H1 (cell line): ENCODE measurements at places on chromosomes 1 and 21. TPM values are rescaled to one million over a fixed set of nuclear protein-coding genes. Genes with fewer than 3 reads are reported as not detected.

Gene DCST1
- 0.03 TPM in 1 of 2 replicates, not detected in the other for polyA plus RNA-seq

Gene GSTM1
- 38.8 and 42.5 TPM in 2 replicates for polyA plus RNA-seq

DNA sequence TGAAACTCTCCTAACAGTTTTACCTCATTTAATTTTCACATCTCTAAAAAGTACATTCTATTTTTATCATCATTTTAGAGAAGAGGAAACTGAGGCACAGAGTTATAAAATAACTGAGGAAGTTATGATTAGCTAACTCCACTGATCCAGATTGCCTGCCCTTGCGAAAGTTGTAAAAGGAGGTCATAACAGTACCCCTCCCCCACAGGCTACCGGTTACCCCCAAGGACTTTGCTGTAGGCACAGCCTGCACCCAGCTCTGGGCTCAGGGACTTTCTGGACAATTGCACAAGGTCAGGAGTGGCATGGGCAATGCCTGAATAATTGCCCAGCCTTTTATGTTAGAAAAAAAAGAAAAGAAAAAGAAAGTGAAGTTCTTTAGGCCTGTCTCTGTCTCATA, 22.7 kb downstream of the PIGM start:
- no peak for DNase-seq

DNA sequence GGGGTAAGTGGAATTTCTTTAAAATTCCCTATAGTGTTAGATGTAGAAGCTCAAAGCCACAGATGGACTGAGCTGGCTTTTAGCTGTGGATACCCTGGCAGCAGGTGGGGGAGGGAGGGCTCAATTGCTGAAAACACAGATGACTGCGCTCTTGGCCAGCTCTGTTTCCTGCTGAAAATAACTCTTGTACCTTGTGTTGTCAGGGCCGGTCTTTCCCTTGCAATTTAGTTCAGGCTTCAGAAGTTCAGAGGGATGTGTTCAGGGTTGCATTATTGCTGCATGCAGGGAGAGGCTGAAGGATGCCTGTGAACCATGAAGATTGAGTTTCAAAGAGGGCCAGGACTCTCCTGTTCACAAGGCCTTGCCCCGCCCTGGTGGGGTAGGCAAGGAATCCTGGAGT, 58.1 kb upstream of the GCLM start:
- no peak for DNase-seq

DNA sequence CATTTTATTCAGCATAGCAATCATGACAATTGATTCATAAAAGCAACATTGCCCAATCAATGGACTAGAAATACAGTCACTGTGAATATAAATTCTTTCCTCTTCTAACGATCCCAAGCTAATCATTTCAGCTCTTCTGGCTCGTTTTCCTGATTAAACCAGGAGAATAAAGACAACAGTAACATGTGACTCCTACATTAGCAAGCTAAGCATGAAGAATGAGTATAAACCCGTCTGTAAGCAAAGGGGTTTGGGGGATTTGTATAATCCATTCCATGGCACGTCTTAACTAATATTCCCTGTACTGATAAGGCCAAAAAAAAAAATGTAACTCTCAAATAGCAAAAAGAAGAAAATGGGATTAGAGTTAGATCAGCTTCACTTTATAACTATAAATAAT, 21.6 kb downstream of the IRF2BP2 start:
- no peak for DNase-seq

- DNase-seq: no peak
Measured at GRCh38 chr1:29166291-29166878, 15.3 kb downstream of the SRSF4 start.

DNA sequence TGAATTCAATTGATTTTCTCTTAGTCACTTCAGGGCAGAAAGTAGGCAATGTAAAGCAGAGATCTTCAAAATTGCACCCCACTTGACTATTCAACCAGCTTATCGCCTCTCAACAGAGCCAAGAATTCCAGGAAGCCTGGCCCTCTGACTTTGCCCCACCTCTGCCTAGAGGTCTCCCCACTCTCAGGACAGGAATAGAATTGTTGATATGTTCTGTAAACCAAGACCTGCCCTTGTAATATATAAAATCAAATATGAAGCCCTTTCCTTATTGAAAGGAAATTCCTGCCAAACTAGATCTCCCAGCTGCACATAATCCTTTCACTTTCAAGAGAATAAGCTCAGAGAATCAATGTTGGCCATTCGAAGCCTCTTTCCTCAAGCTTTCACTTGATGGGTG, 116.1 kb upstream of the DPT start:
- no peak for DNase-seq

- DNase-seq: no peak
Measured at GRCh38 chr1:182995894-182996293, 27.3 kb upstream of the LAMC1 start.

DNA sequence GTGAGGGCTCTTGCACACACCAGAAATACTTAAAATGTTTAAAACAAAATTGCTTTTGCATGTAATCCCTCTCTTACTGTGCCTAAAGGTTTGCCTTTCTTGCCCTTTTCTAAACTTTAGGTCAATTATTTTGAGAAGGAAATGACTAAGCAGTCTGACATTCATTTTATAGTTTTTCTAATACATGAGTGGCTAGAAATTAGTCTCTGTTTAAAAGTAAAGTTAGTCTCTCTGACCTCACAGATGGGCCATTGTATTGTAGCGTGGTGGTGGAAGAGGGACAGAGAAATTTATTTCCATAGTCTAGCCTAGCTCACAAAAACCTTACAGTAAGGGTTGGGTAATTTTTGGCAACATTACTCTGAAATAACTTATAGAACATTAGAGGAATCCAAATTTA, 3.6 kb upstream of the COL11A1 start:
- DNase-seq: no peak

Gene S100A7
- polyA plus RNA-seq: not detected in 2 replicates

GRCh38 chr1:56202796-56203492, 376.4 kb downstream of the PLPP3 start:
- DNase-seq: no peak

DNA sequence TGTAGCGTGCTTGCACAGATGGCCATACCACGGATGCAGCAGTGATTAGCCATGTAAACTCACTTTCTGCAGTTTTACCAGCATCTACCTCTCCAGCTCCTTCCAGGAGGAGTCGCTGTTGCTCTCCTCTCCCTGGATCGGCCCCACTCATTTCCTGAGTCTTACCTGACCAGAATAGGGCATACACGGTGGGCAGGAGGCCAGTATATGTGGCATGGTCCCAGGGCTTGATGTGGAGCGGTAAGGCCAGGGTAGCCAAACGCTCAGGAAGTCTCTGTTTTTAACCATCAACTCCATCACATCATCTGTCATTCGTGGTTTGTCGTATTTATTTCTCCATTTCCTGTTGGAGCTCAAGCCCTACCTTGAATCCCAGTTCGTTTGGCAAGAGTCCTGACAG, 163.4 kb upstream of the USP24 start:
- peak; percentile 84 for DNase-seq

Gene LCE3A
- polyA plus RNA-seq: not detected in 2 replicates

- no peak for DNase-seq
Measured at GRCh38 chr1:172663732-172664131, 4.8 kb downstream of the FASLG start.

GRCh38 chr1:209657140-209657879, 5.1 kb upstream of the LAMB3 start:
- no peak for DNase-seq

Gene OR10J1
- polyA plus RNA-seq: not detected in 2 replicates

Gene CCDC17
- polyA plus RNA-seq: 0.95 and 1.2 TPM in 2 replicates

DNA sequence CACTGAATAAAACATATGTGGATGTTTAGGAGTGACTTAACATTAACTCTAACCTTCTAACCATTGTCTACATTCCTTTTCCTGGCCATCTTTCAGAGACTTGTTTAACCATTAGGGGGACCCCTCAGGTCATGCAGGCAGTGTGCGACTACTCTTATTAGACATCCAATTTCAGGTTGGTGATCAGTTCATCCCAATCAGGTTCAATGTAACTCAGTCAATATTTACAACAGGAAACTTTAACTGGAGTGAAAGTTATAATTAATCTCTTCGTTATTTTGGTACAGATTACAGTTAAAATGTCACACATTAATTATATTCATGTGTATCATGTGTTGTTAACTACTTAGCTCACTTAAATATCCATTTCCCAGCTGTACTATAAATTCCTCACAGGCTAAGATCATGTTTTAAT, 68.8 kb upstream of the RGS1 start:
- DNase-seq: no peak

GRCh38 chr1:1187938-1188337, 14.3 kb downstream of the TTLL10 start:
- DNase-seq: no peak

Gene OR6N1
- polyA plus RNA-seq: not detected in 2 replicates

Gene OR13G1
- polyA plus RNA-seq: not detected in 2 replicates

GRCh38 chr1:99228153-99228552, 36.1 kb upstream of the PLPPR4 start:
- DNase-seq: no peak

DNA sequence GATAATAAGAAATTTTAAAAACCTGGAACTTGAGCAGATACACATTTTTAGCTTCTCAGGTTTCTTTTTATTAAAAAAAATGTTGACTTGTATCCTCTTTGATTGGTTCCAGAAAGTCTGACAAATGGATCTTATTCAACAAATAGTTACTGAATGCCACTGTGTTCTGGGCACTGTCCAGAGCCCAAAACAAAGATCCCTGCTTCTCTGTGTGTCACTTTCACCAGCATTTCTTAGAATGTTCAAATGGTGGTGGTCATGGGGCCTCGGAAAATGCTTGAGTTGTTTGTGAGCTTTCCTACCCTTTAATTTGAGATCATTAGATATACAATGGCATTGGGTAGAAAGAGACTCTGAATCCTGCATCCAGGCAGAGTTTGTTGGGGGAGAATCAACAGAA, 19.9 kb downstream of the ACTN2 start:
- no peak for DNase-seq

GRCh38 chr21:23215261-23215660, 2217.1 kb downstream of the NCAM2 start:
- no peak for DNase-seq

- no peak for DNase-seq
Measured at GRCh38 chr1:207910591-207911354, at the start of gene CD34. CD34 (minus strand) TSS chr1:207911125; CDS start chr1:207911080, 45 bp downstream.

Gene C1orf141
- not detected in 2 replicates for polyA plus RNA-seq

- peak; percentile 79 for DNase-seq
Measured at GRCh38 chr1:150162862-150163706, 13.4 kb downstream of the PLEKHO1 start.

DNA sequence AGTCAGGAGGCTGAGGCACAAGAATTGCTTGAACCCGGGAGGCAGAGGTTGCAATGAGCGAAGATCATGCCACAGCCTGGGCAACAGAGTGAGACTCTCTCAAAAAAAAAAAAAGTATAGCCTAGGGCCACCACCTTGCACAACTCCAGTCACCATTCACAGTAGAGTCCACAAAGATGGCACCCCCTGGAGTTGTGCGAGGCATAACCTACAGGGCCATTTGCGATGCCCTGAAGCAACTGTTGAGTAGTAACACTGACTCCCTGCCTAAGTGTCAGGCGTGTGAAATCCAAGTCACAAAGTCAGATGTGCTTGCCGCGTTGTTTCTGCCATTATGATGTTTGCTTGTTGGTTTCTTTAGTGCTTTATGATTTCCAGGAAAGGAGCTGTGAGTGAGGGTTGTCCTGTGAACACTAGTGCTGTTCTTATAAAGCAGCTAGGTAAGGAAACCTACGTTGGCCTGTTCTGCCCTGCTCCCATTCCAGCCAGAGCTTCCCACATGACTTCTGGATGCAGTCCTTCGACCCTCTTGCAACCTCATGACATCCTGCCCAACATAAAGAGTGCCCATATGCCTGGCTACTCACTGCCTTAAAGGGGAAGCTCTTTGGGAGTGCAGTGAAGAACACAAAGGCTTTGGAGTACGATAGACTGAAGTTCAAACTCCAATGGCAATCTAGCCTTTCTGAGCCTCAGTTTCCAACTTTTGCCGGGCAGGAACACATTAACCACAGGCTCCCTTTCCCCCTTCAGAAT, 29.8 kb downstream of the FHAD1 start:
- no peak for DNase-seq

DNA sequence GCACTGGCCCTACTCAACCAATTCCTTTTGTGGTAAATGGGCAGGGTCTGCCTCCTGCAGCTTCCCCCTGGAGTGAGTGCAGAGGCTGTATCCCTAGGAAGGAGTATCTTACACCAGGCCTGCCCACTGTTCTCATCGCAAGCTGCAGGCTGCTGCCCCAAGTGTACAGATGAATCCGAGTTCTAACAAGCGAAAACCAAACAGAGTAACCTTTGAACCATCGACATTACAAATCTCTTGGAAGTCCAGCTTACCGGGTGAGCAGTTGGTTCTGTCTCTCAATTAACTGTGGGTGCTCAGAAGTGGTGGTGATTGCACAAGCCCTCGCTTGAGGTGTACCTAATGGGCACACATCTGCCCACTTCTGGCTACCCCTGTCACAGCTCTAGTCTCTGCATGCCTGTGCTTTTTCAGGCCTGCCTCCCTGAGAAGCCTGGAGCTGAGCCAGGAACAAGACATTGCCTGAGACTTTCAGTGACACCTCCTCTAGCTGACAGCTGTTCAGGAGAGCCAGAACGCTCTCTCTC, 22.7 kb downstream of the INAVA start:
- no peak for DNase-seq

Gene DDOST
- 300 and 336 TPM in 2 replicates for polyA plus RNA-seq

DNA sequence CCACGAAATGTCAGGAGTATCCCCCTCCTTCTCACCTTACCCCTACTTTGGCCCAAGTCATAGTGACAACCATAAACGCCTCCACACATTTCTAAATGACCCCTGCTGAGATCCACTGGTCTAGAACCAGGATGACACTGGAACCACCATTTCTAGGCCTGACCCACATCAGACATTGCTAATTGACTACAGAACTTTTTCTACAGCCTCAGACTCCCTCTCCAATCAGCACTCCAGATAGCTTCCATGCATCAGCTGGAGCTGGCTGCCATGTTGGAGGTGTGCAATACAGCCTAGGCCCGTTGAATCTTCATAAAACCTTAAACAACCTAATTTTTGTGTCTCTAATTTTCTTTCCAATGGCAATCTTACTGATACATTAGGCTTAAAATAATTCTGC, 18.6 kb downstream of the TCEA3 start:
- no peak for DNase-seq

- no peak for DNase-seq
Measured at GRCh38 chr1:38455829-38456530, 403.6 kb downstream of the RRAGC start.

Gene SPATA21
- polyA plus RNA-seq: 0.25 TPM in 1 of 2 replicates, not detected in the other
